ENCODE measurements at places on chromosomes 6 and 20.

- no peak for DNase-seq
Observed at GRCh38 chr6:161169696-161170095, 104.2 kb downstream of the AGPAT4 start.

DNA sequence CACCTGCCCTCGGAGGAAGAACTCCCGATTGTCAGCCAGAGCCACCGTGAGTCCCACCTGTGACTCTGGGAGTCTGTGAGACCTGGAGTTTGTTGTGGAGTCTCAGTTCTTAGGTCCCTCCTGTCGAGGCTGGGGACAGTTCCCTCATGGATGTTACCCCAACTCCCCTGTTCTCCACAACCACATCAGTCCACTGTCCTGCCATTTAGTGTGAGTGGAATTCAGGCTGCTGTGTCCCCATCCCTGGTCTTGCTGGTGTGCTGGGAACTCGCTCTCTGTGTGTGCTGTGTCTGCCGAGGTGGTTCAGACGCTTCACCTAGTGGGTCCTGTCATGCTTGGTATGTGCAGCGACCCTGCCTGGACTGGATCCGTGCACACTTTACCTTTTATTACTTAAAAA lies 163.2 kb downstream of the DTNBP1 start:
- DNase-seq, result no peak

DNA sequence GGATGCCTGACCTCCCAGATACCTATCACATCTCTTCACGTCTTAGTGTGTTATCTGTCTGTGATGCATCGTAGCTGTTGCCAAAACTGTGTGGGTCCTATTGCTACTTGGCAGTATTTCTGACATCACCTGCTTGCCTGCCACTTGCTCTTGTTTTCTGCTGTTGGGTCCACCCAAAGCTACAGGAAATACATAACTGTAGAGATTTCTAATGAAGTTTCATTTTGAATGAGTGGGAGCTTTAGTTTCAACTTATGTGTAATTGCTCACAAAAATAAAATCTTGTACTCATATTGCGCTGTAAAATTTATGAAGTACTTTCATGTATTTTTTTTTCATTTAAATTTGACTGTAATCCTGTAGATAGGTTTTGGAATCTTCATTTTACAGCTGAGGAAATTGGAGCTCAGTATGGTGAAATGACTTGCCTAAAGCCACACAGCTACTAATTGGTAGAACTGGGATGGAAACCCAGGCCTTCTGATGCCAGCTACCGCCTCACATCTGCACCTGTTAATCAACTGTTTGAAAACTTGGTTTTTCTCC lies 113.6 kb upstream of the MAN1A1 start:
- DNase-seq, result no peak

- no peak for DNase-seq
Observed at GRCh38 chr6:13409991-13410390, 77.4 kb downstream of the GFOD1 start.

DNA sequence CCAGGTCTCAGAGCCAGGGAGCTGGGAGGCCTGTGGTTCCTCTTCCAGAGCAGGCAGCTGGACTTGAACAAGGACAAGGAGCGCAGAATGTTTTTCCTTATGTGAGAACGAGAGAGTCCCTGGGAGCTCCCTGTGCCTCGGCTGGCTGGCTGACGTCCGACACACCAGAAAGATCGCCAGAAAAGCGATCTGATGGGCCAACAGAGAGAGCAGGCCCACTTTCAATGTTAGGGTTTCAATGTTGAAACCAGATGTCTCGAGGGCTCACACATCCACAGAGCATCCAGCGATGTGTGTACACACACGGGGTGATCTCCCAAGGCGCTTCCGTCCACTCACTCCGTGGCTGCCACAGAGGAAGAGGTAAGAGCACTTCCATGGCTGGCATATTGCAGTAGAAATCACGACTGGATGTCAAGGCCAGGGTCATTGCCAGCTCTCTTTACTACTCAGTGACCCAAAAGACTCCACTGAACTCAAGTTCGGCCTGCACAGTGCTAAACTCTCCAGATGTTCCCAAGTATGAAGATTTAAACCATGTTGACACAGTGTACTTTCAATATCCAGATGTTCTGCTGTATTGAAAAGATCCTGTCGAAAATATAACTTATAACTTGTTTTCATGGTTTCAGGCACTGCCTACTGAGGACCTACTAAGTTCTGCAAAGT lies 70.8 kb upstream of the FOXC1 start:
- DNase-seq, result no peak

Data from coronary artery (tissue), 2 donors.